ENCODE measurements at places on chromosomes 1 and 21.

DNA sequence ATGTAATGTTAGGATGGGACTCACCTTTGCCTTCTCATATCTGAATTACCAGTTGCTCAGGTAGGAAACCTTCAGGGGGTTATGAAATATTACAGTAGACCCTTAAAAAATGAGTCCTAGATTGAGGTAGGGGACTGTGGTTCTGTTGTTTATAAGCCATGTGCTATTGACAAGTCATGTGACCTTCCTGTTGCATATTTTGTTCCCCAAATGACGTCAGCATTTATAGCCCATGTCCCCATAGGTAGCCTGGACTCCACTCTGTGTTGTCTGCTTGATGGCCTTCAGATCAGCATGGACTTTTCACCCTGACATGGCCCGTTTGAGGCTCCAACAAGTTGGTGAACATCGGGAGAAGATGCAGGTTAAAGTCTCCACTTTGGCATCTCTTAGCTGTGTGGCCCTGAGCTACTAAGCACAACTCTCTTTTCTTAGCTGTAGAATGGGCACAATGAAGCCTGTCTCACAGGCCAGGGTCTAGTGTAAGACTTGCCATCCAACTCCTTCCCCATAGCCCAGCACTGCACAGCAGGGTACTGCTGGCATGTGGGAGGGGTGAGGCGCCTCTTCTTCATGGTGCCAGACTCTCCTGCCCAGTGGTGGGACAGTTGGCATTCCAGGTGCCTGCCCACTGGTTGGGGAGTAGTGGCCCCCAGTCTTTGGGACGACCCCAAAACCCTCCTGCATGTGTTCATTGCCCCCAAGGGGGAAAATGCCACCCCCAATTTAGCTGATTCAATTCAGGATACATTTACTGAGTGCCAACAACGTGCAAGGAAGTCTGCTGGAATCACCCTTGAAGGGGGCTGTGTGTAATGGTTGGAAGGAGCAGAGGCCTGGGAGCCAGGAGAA lies 36.1 kb upstream of the TTC22 start:
- no peak for DNase-seq

- DNase-seq, result peak; percentile 16
Measured at GRCh38 chr21:34544032-34544496, 32.1 kb upstream of the KCNE1 start.

DNA sequence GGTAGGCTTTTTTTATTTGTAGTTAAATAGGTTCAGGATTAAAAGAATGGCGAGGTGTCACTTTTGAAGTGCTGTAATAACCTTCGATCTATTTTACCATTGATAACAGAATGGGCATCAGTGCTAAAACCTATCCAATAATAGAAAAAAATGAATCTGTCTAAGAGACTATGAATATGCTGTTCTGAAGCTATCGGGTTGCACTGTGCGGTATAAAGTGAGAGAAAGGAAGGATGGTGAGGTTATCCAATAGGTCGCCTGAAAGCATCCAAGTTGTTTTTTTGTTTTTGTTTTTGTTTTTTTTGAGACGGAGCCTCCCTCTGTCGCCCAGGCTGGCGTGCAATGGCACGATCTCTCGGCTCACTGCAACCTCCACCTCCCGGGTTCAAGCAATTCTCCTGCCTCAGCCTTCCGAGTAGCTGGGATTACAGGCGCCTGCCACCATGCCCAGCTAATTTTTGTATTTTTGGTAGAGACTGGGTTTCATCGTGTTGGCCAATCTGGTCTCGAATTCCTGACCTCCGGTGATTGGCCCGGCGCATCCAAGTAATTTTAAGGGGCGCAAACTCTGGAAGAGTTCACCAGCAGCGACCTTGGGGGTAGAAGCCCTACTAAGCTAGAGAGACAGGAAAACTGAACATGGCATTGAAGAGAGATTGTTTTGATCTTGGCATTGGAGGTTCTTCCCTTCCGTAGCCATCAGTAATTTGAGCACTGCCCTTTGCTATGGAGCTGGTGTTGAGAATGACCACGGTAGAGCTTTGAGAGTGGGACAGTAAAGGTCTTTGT lies 8.7 kb upstream of the MDM4 start:
- peak; percentile 49 for DNase-seq

- no peak for DNase-seq
Measured at GRCh38 chr1:17861685-17862084, 106.6 kb downstream of the ACTL8 start.

DNA sequence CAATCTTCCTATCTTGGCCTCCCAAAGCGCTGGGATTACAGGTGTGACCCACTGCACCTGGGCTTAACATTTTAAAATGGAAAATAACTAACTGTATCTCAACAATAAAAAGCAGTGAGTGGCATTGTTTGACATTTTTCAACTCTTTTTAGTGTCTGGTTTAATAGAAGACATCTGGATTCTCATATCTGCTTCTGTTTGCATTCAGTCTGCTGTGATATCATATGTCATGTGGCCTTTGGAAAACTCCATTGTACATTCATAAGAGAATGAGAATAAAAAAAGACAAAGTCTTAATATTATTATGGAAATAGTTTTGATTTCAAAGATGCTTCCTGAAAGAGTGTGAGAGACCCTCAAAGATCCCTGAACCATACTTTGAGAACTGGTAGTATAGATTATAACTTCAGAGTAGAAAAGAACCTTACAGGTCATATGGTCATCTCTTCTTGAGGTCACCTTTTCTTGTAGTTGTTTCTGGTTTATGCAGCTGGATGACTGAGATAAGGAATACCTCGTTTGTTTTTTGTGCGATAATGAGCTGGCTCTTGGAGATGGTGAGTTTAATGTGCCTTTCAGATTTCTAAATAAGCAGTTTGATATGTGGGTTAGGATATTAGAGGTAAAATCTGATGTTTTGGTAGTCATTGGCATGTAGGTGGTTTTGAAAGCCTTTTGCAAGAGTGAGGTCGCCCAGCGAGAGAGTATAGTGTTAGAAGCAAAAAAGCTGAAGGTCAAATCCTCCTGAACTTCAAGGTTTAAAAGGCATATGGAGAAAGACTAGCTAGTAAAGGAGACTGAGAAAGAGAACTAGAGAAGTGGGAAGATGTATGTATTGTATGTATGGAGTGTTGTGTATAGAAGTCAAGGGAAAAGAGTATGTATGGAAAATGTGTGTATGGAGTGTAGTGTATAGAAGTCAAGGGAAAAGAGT lies 17.2 kb downstream of the CEP350 start:
- no peak for DNase-seq

GRCh38 chr1:174359454-174359805 lies 88.3 kb upstream of the GPR52 start:
- no peak for DNase-seq

- peak; percentile 74 for DNase-seq
Measured at GRCh38 chr1:84271441-84272151, 29.9 kb upstream of the SAMD13 start.

DNA sequence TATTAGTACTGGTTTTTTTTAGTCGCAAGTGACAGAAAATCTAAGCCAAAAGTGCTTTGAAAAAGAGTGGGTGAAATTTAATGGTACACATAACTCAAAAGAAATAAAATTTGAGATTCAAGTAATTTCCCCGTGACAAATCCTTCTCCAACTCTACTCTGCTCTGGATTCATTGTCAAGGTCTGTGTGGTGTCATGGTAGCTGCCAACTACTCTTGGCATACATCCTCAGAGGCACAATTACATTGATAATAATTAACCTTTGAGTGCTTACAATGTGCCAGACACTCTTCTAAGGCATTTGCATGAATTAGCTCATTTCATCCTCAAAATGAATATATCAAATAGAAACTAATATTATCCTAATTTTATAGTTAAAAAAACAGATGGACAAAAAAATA lies 1153.9 kb upstream of the NCAM2 start:
- no peak for DNase-seq

- no peak for DNase-seq
Measured at GRCh38 chr1:193658691-193659090, 472.3 kb upstream of the B3GALT2 start.

DNA sequence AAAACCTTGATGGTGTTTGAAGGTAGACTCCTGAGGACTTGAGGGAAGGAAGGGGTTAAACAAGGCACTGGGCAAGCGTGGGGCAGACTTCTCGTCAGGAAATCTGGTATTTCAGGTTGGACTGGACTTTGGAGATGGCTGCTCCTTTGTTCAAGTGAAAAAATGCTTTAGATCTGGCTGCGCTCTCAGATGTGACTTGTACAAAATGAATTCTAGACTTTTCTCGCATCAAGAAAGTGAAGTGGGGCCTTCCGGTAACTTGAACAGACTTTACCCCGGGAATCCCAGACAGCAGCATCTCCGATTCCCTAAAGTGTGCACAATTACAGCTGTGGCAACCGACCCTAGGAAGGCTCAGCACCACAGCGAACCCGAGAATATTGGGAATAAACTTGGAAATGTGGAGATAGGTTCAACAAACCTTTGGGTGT lies 44.3 kb upstream of the ERRFI1 start:
- no peak for DNase-seq

- no peak for DNase-seq
Measured at GRCh38 chr21:45511661-45512431, 30.4 kb downstream of the SLC19A1 start.

DNA sequence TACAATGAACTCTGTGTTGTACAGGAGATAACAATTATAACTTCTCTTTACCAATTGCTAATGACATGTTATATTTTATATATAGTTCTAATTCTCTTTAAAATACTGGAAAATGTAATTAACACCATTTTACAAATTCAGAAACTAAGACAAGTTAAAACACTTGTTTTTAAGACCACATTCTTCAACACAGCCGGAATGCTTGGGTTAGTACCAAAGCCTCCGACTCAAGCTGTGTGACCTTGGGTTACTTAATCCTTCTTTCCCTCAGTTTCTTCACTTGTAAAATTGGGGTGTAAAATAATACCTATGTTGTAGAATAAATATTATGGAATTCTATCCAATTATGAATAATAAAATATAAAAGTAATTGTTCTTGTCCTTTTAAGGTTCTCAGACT lies 378.7 kb downstream of the USH2A start:
- no peak for DNase-seq

DNA sequence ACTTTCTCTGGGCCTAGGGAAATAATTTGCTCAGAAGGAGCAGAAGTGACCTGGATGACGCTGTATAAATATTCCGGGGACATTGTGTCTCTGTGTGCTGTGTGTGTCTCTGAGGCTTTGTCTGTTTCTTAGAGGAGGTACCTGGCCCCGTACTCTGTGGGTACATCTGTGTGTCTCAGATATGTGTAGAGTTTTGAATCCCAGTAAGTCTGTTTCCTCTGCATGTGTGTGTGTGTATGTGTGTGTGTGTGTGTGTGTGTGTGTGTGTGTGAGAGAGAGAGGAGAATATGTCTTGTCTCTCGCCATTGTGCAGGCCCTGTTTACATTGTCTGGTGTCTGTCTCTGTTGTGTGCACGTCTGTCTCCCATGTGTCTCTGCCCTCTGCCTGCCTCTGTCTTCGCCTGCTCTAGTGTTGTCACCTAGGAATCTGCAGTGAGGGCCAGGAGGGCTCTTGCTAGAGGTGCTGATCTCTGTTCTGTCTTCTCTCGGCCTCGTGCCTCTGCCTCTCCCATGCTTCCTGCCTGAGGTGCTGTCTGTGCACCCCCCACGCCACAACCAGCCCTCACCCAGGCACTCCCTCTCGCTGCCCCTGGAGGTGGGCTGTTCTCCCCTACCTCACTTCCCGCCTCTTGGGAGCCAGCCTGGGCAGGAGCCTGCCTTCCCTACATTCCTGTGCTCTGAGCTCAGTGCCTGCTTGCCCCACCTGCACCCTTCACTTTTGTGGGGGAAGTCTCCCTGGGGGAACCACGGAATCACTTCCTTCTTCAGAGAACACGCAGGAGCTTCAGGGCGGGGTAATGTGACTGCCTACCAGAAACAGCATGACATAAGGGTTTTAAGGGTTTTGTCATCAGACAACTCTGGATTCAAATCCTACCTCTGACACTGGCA lies 5.9 kb downstream of the MAP7D1 start:
- DNase-seq, result peak; percentile 56

- no peak for DNase-seq
Measured at GRCh38 chr1:53712276-53712675, 26.7 kb downstream of the GLIS1 start.

DNA sequence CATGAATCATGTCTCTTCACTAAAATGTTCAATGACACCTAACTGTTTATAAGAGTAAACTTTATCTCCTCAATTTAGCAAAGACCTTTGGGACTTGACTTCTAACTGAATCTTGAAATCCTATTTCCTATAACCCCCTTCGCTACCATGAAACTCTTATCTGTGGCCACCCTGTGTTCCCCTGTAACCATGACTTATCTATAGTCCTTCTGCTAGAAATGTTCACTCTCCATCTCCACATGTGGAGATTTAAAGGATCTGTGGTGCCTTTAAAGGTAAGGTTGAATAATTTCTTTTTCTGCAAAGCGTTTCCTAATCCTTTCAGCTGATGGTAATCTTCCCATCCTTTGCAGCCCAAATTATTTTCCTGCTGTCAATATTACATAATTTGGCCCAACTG lies 436.3 kb upstream of the RUNX1 start:
- no peak for DNase-seq

- no peak for DNase-seq
Measured at GRCh38 chr1:204337583-204337982, 22.1 kb downstream of the PLEKHA6 start.

DNA sequence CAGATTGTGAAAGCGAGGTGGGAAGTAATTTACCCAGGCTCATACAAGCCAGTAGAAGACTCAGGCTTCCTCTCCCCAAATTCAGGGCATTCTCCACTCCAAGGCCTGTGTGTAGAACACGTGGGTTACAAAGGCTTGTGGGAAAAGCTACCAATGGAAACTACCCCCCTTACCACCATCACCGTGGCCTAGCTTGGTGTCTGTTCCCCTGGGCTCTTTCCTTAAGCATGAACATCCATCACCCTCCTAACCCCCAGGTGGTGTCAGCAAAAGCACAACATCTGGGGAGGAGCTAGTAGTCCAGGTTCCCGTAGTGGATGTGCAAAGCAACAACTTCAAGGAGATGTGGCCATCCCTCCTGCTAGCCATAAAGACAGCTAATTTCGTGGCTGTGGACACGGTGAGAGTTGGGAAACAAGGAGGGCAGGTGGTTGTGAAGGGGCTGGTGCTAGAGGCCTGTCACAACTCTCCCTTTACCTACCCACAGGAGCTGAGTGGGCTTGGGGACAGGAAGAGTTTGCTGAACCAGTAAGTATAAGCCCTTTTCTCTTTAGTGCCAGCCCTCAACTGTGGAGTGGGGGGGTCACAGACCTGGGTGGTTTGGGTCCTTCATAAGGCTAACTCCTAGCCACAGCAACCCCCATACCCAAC lies 701 bp upstream of the MUTYH start:
- peak; percentile 18 for DNase-seq

GRCh38 chr1:237921306-237921705 lies 30.6 kb upstream of the ZP4 start:
- DNase-seq, result peak; percentile 22

DNA sequence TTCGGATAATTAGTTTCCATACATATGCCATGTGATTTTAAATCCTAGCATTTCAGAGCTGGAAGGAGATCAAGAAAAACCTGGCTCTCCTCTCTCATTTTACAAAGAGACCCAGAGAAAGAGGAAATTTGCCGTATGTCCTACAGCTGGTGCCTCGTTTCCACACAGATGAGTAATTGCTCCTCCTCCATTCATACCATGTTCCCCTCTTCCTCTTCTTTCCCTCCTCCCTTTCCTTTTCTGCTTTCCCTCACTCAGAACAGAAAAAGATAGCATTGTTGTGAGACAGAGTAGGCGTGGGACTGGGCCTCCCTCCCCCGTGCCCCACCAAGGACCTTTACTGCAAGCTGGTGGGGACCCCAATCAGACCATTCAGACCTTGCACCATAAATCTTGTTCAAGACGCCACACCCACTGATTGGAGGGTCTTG lies 13.7 kb upstream of the SLC44A3 start:
- peak; percentile 43 for DNase-seq

- no peak for DNase-seq
Measured at GRCh38 chr1:193408782-193409293, 222.4 kb upstream of the B3GALT2 start.

- no peak for DNase-seq
Measured at GRCh38 chr1:46800742-46801141, 1.9 kb downstream of the CYP4B1 start.

All from Kasumi-1 (cell line).